ENCODE measurements at places on chromosomes 13 and 19. TPM values are rescaled to one million over a fixed set of nuclear protein-coding genes. Genes with fewer than 3 reads are reported as not detected.

ZNF98 gene
- total RNA-seq = 2.3 TPM

ODAD3 gene
- not detected for total RNA-seq

GRCh38 chr13:66273011-66273410 is 957.1 kb downstream of the PCDH9 start:
- DNase-seq = no peak

- no peak for DNase-seq
These were observed 19.9 kb downstream of the CEBPG start for GRCh38 chr19:33393286-33394005.

- no peak for DNase-seq
These were observed 18.0 kb downstream of the RAB3D start for GRCh38 chr19:11321191-11322126.

- DNase-seq = no peak
These were observed 477 bp upstream of the PLEKHF1 start for GRCh38 chr19:29664753-29665214.
